ENCODE measurements at places on chromosomes 13 and 19.
A peak's percentile ranks its signal among the peaks of the same experiment; 100 is the strongest.

DNA sequence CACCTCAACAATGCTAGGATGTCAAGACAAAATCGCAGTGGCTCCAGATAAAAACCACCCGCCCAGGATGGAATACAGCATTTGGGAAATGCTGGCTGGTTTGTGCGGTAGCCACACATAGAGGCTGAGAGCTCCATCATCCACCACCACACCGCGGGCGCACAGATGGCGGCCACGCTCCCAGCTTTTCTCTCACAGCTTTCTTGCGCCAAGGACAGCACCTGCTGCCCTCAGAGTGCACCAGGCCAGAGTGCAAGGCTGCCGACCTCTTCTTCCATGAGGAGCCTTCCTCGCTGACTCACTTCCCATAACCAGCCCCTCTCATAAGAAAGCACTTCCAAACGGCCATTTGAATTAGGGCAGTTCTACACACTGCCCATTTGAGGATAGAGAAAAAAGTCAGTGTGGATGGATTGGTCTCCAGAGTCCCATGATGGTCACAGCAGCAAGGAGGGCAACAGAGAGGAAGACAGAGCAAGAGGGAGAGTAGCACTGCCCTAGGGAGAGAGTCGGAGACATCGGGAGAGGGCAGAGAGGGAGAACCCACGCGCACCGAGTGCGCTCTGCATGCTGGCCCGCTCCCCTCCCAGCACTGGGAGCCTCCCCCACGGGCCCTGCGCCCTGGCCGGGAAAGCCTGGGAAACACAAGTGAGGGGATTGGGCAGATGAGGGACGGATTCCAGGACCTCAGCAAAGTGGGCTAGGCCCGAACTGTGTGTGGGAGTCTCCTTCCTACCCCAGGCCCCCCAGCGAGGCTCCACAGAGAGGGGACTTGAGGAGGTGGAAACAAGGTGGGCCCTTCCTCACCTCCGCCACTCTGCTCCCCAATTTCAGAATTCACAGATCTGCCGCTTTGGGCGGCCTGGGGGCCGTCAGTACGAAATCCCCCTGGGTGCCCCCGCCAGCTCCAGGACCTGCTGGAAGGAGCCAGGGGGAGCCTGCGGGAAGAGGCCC lies 156.9 kb downstream of the USP12 start:
- DNase-seq: no peak

DNA sequence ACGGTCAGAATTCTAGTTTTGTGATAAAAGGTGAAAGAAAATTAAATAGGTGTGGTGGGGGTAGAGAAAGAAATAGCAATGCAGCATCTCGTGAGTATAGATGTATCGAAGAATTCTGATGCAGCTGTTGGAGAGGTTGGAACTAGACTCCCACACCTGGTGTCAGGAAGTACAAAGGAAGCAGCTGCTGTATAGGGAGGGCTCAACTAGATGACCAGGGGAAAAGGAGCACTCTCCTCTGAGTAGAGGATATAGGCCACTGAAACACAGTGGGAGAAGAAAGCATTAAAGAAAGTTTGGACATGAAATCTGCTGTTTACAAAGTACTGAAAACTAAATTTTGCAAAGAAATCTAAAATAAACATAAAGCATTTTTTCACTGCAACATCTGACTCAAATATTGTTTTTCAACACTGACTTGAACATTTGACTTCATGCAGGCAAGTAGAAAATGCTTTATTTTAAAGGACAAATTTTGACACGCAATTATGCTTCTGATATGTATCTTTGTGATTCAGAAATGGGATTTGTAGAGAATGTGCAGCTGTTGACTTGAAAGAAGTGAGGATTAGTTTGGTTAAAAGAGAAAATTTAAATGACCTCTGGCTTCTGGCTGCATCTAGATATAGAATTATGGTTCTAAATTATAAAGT lies 82.2 kb downstream of the MIPEP start:
- no peak for DNase-seq

- DNase-seq: peak; percentile 11
Measured at GRCh38 chr19:43470288-43470687, 4.9 kb upstream of the LYPD3 start.

- no peak for DNase-seq
Measured at GRCh38 chr19:46015687-46016425, 7.0 kb downstream of the PGLYRP1 start.

GRCh38 chr19:39850892-39851291 lies 4.7 kb upstream of the FBL start:
- DNase-seq: no peak

DNA sequence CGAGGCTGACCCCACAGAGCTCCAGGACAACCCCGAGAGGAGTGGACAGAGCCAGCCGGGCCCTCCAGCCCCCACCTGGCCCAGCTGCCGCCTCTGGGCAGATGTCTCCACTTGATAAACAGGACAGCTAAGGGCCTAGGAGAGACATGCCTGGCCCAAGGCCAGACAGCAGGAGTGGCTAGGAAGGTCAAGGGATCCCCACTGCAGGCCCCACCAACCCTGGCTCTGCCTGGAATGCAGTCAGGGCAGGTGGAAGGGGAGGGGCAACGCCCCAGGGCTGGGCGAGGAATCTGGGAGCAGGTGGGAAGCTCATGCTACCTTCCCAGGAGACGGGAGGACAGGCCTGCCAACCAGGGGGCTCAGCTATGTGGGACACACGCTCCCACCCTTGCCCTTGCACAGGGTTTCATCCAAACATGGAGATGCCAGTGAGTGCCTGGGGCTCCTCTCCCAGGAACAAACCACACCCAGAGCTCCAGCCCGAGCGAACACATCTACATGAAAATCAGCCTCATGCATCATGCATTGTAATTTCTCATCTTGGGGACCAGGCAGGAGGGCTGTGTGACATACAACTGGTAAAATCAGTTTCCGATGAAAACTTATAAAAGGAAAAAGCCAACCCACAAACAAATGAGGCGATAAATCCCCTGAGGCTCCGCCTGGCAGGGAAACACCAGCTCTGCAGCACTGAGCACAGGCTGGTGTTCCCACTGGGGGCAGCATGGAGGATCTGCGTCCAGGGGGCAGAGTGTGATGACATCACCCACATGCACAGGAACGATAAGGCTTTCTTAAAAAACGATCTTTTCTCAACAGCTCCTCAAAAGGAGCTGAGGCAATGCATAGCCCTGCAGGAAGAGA lies 25.0 kb downstream of the SH3GL1 start:
- DNase-seq: no peak

DNA sequence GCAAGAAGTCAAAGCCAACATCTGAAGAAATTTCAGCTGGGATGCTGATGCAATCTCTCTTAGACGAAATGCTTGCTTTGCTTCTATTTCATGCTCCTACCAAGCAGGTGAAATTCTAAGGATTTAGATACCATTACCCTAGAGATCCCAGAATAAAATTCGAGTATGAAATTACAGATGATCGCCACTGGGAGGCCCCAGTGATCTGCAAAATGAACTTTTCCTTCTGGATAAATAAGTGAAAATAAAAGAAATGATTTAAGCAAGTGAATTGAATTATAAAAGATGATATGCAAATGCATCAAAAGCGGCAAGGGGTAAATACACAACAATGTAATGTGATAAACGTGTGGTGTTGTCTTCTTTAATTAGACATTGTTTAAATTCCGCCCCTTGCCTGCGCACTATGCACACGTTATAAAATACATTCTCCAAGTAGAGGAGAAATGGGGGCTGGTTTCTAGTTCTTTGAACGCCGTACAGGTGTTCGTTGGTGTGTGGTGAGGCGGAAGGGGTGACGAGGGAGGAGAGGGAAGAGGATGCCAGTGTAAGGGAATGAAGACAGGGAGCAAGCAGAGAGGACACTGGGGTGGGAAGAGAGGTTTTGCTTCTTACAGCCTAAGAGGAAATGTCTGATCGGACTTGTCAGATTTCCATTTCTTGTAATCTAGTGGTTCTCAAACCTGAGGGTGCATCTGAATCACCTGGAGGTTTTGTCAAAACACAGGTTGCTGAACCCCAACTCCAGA lies 58.0 kb downstream of the ERCC5 start:
- no peak for DNase-seq

DNA sequence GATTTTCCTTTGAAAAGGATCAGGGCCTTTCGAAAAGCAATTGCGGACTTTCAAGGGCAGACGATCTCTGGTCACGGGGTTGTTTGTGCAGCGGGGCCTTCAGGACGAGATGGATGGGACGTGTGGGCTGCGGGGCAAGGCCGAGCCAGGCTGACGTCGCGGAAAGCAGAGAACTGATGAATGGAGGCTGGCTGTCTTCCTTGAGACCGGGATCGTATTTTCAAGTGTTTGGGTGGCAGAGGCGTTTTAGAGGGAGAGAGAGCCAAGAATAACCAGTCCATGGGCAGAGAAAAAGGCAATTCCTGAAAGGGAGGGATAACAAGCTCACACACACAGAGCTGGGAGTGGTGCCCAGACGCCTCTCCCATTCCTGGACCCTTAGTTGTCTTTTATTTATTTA lies 138.9 kb upstream of the USP29 start:
- DNase-seq: no peak

DNA sequence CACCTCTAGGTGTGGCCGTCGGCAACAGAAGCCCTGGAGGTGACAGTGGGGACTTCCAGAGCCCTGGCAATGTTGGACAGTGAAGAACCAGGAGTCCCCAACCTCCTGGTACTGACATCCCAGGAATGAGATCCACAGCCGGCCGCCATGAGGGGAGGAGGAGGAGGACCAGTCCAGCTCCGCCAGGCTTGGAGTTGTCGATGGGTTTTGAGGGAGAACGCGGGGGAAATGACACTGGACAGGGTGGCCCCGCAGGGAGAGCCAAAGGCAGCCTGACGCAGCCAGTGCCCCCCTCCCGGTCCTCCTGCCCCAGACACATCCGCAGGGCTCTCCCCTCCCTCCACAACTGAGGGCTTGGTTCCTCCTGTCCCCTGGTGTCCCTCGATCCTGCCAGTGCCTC lies 57.9 kb downstream of the SPACA7 start:
- no peak for DNase-seq

- DNase-seq: no peak
Measured at GRCh38 chr13:46124531-46124966, 19.7 kb upstream of the CPB2 start.

GRCh38 chr19:46748325-46749109 lies 2.3 kb upstream of the STRN4 start:
- DNase-seq: peak; percentile 53

DNA sequence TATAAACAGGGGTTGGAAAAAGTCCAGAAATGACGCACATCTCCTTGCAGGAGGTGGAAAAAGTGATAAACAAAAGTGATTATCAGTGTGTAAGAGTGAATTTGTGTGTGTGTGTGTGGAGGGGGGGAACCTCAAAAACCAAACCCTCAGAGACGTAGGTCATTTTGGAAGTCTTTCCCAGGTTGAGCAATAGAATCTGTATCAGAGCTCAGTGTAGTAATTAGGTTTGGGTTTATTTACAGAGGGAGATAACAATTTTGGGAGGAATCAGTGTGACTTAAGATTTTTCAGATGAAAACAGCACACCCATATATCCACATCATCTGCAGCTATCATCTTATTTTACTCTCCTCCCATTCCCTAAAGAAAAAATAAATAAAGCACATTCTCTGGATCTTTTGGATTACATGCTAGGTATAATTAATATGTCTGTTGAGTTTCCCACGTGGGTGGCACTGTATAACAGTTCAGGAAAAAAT lies 406.4 kb downstream of the FGF9 start:
- no peak for DNase-seq

DNA sequence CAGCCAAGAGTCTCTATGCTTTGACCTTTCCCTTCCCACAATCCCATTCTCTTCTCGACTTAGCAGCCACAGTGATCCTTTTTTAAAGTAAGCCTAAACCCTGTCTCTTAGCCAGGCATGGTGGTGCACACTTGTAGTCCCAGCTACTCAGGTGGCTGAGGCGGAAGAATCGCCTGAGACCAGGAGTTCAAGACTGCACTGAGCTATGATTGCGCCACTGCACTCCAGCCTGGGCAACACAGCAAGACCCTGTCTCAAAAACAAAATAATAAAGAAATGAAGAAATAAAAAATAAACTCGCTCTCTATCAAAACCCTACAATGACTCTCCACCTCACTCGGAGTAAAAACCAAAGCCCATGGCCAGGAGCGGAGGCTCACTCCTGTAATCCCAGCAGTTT lies 14.7 kb downstream of the TEX101 start:
- no peak for DNase-seq

DNA sequence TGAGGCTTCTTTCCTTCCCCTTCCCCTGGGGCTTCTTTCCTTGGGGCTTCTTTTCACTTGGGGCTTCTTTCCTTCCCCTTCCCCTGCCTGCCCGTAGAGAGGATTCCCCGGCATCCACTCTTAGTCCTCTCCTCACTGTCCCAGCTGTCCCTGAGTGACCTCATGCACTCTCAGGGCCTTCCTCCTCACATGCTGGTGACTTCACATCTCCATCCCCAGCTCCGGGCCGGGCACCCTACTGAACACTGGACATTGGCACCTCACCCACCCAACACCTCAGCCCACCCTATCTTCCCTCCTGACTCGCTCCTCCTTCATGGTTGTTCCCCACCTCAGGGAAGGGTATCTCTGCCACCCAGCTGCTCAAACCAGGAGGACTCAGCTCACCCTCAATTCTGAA lies 130.6 kb downstream of the STARD13 start:
- DNase-seq: no peak

DNA sequence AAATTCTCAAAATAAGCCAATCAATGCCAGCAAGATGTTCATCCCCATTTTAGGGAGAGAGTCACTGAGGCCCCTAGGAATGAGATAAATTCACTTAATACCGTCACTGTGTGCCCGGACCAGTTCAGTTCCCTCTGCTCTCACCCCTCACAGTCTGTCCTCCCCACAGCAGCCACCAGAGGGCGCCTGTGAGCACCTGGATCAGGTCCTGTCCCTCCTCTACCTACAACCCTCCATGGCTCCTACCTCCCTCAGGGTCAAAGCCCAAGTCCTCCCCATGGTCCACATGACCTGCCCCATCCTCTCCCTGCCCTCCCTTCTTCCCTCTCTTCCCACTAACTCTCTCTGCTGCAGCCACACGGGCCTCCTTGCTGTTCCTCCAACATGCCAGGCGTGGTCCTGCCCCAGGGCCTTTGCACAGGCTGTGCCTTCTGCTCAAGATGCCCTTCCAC lies 42.0 kb upstream of the NFIC start:
- peak; percentile 53 for DNase-seq

All from activated CD4-positive, CD25-positive, alpha-beta regulatory T cell treated with anti-CD3 and anti-CD28 coated beads, Interleukin-2, amount 50 U/mL, for 16 hours (primary cell).